Spinal cord (tissue), 10 donors: ENCODE measurements at places on chromosomes 1 and 21. TPM values are rescaled to one million over a fixed set of nuclear protein-coding genes. Genes with fewer than 3 reads are reported as not detected.

DNA sequence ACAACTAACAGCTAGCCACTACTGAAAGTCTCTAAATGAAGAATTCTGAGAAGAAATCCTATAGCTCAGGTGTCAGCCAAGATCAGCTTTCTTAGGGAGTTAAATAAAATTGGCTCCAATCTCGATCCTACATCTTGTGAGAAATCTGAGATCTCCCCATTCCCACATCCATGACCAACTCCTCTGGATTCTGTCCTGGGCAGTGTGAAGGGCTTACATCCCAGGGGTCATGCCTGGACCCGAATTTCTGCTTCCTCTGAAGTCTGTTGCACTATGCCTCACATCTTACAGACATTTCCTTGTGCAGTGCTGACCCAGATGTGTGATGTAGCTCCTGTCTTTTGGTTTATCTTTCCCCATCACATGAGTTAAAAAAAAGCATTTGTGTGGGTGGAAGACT is 4.8 kb upstream of the TNN start:
- DNase-seq: no peak

DNA sequence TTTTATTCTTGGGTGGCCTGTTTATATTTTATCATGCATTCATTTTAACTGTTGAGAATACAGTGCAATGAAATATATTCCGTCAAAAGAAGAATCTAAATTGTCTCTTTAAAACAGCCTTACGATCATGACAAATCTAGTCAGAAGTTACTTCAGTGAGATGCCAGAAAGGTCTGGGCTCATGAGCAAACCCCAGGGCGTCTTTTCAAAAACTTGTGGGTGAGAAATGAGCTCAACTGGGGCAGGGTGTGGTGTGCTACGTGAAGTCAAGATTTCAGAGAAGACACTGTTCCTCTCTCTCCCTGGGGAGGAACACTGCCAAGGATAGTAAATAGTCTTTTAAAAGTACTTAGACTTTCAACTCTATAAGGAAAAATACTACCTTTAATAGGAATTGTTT is 13.4 kb upstream of the UAP1 start:
- no peak for DNase-seq

DNA sequence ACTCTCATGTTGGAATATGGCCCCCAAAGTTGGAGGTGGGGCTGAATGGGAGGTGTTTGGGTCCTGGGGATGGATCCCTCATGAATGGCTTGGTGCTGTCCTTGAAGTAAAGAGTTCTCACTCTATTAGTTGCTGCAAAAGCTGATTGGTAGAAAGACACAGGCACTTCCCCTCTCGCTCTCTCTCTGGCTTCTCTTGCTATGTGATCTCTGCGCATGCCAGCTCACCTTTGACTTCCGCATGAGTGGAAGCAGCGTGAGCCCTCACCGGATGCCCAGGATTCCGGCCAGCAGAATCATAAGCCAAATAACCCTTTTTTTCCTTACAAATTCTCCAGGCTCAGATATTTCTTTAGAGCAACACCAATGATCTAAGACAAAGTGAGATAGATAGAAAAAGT is 20.9 kb upstream of the CCSAP start:
- no peak for DNase-seq

GRCh38 chr1:10838541-10838940 is 42.1 kb upstream of the CASZ1 start:
- no peak for DNase-seq

Gene S100A3
- total RNA-seq: not detected

DNA sequence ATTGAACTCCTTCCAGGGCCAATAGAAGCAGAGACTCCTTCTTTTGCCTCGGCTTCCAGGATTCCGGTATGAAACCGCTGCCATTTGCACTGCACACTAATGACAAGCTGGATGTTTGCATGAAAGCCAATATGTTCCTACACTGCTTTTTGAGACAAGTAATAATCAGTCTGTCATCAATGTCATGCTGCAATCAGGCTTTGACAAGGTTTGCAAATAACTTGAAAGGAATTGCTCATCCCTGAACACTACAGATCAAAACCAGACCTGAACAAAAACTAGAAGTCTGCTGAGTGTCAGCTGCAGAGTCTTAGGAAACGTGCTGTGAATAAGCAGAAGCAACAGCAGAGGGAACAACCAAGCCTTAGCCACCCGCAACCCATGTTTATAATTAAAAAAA is 720.7 kb upstream of the CXADR start:
- no peak for DNase-seq

GRCh38 chr1:240099748-240100147 is 8.1 kb downstream of the FMN2 start:
- DNase-seq: no peak

Gene PDC
- not detected for total RNA-seq

Gene OR2W3
- 4.8 TPM for total RNA-seq

DNA sequence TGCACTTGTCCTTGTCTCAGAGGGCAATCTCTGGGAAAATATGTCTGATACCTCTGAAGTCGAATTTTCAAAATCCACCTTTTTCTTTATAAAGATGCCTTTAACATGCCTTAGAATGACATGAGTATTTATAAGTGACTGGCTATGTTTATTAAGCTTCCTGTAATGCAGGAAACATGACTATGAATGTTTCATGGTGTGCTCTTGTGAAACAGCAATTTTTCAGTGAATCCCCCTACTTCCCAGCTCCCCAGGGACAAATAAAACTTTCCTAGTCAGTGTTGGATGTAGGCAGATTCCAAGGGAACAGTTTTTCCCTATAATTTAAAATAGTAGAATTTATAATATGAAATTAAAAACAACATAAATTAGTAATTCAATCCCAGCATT is 437.0 kb downstream of the LMO4 start:
- no peak for DNase-seq

Gene C8B
- 0.06 TPM for total RNA-seq

GRCh38 chr1:57845041-57845440 is 421.2 kb upstream of the DAB1 start:
- no peak for DNase-seq

- no peak for DNase-seq
These were observed 15.4 kb downstream of the LMNA start for GRCh38 chr1:156129687-156130577.

GRCh38 chr1:10059342-10059718 is 26.6 kb downstream of the UBE4B start:
- no peak for DNase-seq
